ENCODE measurements at places on chromosomes 4 and X. TPM values are rescaled to one million over a fixed set of nuclear protein-coding genes. Genes with fewer than 3 reads are reported as not detected.

GRCh38 chrX:68431836-68432235 is 1.5 kb downstream of the OPHN1 start:
- no peak for DNase-seq
- H3K4me3 ChIP-seq: no peak overlapping the region
- H3K36me3 ChIP-seq: no peaks in the 10 kb centered on the region
- no peaks in the 10 kb centered on the region for H3K27me3 ChIP-seq
- no peak overlapping the region for H3K27ac ChIP-seq

DNA sequence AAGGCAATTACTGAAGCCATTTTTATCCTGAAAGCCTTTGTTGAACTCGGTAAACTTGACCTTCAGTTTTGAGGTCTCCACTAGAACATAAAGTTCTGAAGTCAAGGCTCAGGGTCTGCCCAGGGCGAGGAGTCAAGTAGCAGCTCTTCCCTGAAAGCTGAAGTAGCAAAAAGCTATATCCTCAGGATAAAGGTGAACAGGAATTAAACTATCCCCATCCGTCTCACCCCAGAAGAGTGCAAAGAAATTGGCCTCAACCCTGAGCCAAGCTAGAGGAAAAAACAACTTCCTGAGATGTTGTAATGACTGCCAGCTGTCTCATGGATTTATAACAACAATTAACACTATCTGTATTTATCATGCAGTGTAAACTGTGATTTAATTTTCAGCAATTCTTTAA is 590.8 kb downstream of the SPRY1 start:
- H3K4me1 ChIP-seq: peaks cover 7% of the 10 kb centered on the region
- no peaks in the 10 kb centered on the region for H3K27me3 ChIP-seq
- no peak overlapping the region for H3K27ac ChIP-seq
- DNase-seq: no peak

- H3K36me3 ChIP-seq: no peaks in the 10 kb centered on the region
- no peak for DNase-seq
- H3K27ac ChIP-seq: no peak overlapping the region
These were observed 47.4 kb upstream of the ZNF518B start for GRCh38 chr4:10504570-10505179.

DNA sequence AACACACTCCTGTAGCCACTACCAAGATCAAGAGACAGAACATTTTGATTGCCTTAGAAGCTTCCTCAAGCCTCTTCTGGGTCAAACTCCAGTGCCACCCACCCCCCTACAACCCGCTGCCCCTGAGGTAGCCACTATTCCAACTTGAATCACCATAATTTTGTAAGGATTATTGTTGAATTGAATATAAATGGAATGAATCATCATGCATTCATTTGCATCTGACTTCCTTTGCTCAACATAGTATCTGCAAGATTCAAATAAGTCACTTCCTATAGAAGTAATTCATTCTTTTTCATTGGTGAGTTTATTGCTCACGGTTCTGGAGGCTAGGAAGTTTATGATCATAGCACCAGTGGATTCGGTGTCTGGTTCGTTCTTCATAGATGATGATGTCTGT is 364.2 kb downstream of the SLITRK2 start:
- H3K4me3 ChIP-seq: no peak overlapping the region
- H3K4me1 ChIP-seq: no peaks in the 10 kb centered on the region
- no peak overlapping the region for H3K27ac ChIP-seq
- no peak for DNase-seq
- no peaks in the 10 kb centered on the region for H3K36me3 ChIP-seq

DNA sequence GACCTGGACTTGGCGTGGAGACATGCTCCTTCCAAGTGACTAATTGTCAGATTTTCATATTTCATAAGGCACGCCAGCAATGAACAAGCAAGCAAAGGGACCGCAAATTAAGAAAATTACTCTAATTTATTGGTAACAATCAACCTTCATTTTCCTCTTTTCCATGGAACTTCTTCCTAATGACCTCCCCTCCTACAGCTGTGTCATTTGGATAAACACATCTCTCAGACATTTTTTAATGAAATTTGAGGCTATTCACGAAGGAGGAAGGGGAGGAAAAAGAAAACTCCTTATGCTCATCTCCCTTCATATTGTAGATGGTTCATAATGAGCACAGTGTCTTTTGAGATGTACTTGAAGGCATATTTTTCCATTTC is 38.6 kb upstream of the TLR3 start:
- peak overlapping the region; percentile 20 for H3K4me3 ChIP-seq
- H3K4me1 ChIP-seq: peaks cover 18% of the 10 kb centered on the region
- H3K27ac ChIP-seq: peak overlapping the region; percentile 74

DNA sequence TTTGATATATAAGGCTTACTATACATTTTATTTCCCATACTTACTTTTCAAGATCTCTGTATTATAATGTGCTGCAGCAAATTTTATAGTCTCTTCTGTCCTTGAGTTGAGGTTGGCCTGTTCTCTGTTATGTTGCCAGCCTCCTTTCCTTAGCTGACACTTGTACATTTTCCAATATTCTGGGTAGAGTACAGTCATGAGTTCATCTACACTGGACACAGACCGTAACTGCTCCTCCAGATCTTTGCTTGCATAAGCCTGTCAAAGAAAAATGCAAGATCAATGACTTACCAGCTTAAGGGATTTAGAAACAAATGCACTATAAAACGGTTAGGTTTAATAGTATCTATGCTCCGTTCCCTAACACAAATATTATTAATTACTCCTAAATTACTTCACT is 63.2 kb downstream of the VEGFC start:
- no peaks in the 10 kb centered on the region for H3K27me3 ChIP-seq
- H3K4me1 ChIP-seq: no peaks in the 10 kb centered on the region
- no peak overlapping the region for H3K4me3 ChIP-seq
- no peaks in the 10 kb centered on the region for H3K36me3 ChIP-seq
- no peak overlapping the region for H3K27ac ChIP-seq
- DNase-seq: no peak

GRCh38 chrX:135006187-135006586 is 15.4 kb downstream of the SMIM10 start:
- no peak for DNase-seq
- H3K27me3 ChIP-seq: no peaks in the 10 kb centered on the region
- no peaks in the 10 kb centered on the region for H3K4me1 ChIP-seq
- no peak overlapping the region for H3K4me3 ChIP-seq

DNA sequence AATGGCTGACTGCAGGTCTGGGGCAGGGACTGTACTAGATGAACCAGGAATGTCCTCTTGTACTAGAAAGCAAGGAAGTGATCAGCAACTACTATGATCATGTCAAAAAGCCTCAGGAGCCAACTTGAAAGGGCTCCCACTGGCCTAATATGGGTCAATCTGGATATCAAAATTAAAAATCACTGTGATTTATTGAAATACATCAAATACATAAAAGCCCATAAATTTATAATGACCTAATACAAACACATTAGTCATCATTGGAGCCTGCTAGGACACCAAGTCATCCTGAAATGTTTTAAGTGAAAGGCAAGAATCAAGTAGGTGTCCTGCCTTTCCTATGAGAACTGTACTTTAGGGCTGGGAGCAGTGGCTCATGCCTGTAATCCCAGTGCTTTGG is 70.5 kb upstream of the KLHL13 start:
- H3K36me3 ChIP-seq: no peaks in the 10 kb centered on the region
- H3K4me1 ChIP-seq: no peaks in the 10 kb centered on the region
- no peak overlapping the region for H3K4me3 ChIP-seq
- no peaks in the 10 kb centered on the region for H3K27me3 ChIP-seq

HDX gene
- total RNA-seq: 5.3 TPM

CXCL5 gene
- not detected for total RNA-seq

SATL1 gene
- total RNA-seq: not detected
